ENCODE measurements at places on chromosomes 6 and 20.

- no peak for DNase-seq
These were observed 46.3 kb downstream of the SCAND1 start for GRCh38 chr20:35908007-35908406.

GRCh38 chr6:111759836-111760785, 113.1 kb downstream of the FYN start:
- no peak for DNase-seq

GRCh38 chr6:138146544-138146943, 15.2 kb upstream of the ARFGEF3 start:
- no peak for DNase-seq

- DNase-seq, result no peak
These were observed 332.4 kb downstream of the HACE1 start for GRCh38 chr6:104527311-104527710.

GRCh38 chr20:45821947-45822346, 5.2 kb downstream of the TNNC2 start:
- no peak for DNase-seq

GRCh38 chr6:39378960-39379425, 56.5 kb upstream of the KCNK16 start:
- no peak for DNase-seq

All from stimulated activated CD4-positive, alpha-beta T cell treated with anti-CD3 and anti-CD28 coated beads, TNF-alpha, amount 100 ng/mL, for 24 hours (primary cell).